Motor neuron (in vitro differentiated cells): ENCODE measurements at places on chromosomes 7 and 10. TPM values are rescaled to one million over a fixed set of nuclear protein-coding genes. Genes with fewer than 3 reads are reported as not detected.

The CPEB3 gene
- 10.7 and 12.5 TPM in 2 replicates for total RNA-seq

The TMEM184A gene
- 0.25 and 0.32 TPM in 2 replicates for total RNA-seq

The C10orf67 gene
- 0.46 TPM in 1 of 2 replicates, not detected in the other for total RNA-seq

The BMI1 gene
- total RNA-seq, result 66.2 and 72.5 TPM in 2 replicates

The OR2A1 gene
- 0.36 and 0.59 TPM in 2 replicates for total RNA-seq

GRCh38 chr10:14327527-14327926 is 3.2 kb downstream of the FRMD4A start:
- ATAC-seq, result peak; percentile 50

GRCh38 chr7:101235522-101235921 is 2.1 kb downstream of the CLDN15 start:
- no peak for ATAC-seq

- no peak for ATAC-seq
These were observed 158.4 kb downstream of the RGS10 start for GRCh38 chr10:119384127-119384526.

DNA sequence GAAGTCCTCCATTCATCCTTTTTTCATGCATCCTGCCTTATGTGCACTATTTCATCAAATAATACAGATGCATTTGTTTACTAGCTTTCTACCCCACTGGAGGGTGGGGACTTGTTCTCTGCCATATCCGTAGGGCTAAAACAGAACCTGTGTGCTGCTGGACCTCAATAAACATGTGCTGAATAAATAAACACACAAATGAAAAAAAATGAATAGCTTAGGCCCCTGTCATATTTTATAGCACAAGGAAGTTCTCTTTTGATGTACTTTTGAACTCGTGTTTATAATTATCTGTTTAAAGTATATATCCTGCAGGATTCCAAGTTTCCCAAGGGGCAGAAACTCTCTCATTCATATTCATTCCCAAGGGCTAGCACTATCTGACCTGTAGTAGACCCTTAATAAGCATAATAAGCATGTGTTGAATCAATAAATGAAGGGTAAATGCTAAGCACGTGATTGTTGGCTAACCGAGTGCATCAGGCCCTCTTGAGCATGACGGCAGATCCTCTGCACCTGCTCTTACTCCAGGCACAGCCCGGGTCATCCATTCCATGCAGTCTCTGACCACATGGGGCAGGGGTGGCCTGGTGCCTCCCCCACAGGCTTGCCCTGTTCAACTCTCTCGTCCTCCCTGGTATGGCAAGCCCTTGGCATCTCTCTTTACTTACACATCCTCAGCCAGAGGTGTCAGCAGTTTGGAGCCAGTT is 474.1 kb upstream of the ZMIZ1 start:
- ATAC-seq, result peak; percentile 32

GRCh38 chr7:128093614-128094570 is 62.7 kb upstream of the LRRC4 start:
- peak; percentile 49 for ATAC-seq

DNA sequence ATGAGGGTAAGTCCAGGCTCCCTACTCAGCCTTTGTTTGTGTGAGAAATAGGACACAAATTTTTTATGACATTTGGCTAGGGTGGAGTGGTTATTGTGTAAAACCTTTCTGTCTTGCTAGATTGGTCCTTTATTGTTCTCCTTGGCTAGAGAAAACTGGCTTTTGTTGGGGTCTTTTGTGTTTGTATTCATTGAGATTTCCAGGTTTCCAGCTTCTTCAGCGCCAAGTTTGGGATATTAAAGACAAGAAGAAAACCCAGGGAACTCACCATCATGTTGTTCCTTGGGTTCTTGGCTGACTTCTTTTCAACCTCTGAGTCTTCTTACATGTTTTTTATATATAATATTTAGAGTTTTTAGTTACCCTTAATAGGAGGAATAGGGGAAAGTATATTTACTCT is 310.0 kb downstream of the HPSE2 start:
- no peak for ATAC-seq

DNA sequence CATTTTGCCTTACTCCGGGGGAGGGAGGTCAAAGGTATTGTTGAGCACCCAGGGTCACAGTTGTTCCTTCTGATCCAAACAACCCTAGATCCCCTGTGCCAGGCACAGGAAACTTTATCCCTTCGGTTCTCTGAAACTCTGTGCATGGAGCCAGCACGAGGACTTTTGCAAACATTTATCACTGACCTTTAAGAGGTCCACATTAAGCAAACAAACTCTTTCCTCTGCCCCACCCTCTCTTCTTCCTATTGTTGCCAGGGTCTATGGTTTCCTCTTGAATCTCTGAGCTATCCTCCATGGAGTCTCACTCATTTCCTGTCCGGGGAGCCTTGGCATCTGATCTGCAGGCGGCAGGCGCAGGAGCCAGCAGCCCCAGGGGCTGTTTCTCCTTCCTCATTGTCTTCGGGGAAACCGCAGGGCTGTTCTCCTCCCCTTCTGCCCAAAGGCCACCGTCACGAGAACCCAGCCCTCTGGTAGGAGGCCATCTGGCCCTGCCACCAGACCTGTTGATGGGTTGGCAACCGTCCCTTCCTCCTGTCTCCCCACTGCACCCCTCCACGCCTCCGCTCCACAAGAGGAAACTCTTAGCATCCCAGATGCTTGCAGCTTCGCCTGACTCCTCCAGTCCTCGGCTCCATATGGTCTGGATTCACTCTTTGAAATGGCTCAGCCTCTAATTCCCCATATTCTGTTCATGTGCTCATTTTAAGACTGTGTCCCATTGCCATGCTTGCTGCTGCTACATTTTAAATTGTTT is 327.3 kb upstream of the NRP1 start:
- no peak for ATAC-seq

- ATAC-seq, result no peak
These were observed 176.1 kb upstream of the TNS3 start for GRCh38 chr7:47757921-47758411.

- ATAC-seq, result no peak
These were observed 800.5 kb upstream of the KCND2 start for GRCh38 chr7:119472408-119473038.

DNA sequence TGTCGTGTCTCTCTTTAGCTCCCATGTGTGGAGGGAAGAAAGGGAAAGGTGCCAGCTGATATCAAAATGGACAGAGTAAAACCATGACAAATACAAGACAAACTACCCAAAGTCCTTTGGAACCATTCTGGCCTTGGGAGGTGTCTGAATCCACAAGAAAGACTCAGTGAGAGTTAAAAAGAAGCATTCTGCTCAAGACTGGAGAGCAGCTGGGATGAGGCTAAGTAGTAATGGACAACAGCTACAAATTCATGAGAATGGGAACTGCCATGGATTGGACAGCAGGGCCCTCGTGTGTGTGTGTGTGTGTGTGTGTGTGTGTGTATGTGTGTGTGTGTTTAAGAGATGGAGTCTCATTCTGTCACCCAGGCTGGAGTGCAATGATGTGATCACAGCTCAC is 39.6 kb upstream of the MYL10 start:
- no peak for ATAC-seq

DNA sequence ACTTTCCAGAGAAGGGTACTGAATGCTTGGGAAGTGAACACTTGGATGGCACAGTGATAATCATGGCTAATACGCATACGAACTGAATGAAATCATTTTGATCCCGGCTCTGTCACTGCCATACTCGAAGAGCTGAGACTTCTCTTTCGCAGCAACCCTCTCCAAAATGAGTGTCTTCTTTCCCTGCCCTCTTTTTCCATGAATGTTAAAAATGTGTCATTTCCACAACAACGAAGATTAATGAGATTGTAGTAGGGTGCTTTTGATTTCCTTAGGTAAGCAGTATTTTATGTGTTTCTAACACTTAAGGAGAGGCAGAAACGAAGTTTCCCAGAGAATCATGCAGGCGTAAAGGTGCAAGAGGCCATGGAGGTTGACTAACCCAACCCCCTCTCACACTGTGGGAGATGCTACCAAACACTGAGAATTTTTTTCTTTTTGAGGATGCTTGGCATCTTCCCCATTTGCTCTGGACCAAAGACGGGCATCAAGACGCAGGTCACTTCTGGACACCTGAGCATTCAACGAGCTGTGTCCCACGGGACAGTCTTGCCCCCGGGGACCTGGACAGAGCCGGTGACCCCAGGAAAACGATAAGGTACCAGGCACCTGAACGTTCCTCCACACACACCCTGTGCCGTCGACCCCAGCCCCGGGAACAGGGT is 823 bp downstream of the COPG2 start:
- peak; percentile 4 for ATAC-seq
